ENCODE measurements at places on chromosomes 4 and X.

DNA sequence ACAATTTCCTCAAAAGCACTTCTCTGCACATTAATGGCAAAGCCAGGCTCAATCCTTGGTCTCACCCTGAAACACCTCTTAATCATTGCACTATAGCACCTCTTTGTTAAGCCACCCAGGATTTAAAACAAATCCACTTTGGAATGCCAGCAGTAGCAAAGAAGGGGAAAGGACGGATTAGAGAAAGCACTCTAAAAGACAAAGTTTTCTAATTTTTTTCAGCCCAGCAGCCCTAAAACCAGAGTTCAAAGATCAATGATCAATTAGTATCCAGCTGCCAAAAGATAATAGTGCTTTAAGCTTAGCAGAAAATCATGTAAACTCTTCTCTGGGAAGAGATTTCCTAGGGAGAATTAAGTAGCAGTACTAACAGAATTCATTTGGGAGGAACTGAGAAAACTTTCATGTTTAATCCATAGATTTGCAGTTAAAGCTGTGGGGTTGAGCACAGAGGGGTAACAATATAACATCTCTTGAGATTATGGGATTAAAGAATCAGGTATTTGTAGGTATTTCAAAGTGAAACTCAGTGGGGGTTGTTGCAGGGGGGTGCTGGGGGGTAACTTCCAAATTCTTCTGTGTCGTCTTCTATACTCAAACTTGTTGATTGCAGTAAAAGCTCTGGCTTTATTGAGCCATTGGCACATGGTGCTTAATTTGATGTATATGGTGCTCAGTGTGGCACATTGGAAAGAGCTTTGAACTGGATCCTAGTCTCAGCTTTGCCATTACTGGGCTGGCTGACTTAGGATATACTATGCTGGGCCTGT is 61.8 kb downstream of the LRRC66 start:
- no peak for DNase-seq

DNA sequence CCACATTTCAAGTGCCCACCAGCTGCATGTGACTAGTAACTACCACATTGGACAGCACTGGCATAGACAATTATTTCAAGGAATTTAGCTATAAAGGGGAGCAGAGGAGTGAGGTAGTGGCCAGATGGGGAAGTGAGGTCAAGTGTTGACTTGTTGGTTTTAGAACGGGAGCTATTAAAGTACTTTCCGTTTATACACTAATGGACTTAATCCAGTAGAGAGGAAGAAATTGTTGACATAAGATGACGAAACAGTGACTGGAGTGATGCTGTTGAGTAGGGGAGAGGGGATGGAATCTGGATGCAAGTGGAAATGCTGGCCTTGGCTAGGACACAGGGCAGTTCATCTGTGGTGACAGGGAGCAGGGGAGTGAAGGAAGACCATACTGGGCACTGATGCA is 154.4 kb downstream of the AMMECR1 start:
- no peak for DNase-seq

DNA sequence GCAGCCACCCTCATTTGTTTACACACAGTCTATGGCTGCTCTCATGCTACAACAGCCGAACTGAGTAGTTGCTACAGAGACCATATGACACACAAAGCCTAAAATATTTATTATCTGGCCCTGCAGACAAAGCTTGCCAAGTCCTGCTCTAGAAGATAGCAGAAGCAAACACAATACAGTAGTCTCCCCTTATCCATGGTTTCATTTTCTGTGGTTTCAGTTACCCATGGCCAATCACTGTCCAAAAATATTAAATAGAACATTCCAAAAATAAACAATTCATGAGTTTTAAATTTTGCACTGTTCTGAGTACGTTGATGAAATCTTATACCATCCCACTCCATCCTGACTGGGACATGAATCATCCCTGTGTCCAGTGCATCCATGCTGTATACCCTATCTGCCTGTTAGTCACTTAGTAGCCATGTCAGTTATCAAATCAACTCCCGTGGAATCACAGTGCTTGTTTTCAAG is 40.2 kb upstream of the ZNF81 start:
- DNase-seq: no peak

DNA sequence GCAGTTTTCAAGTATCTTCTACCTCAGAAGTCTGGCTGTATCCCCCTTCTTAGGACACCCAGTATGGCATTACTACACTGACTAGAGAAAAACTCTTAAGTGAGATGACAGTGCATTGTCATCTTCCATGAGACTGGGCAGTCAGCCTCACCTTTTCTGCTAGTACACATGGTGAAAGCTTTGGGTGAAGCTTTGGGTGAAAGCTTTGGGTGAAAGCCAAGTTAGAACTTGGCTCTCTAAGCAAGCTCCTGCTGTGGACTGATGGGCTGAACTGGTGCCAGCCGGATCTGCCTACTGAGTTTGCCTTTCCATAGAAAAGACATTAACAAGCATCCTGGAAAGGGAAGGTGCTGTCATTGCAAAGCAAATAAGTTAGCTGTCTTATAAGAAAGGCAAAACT is 8.8 kb downstream of the EPHA5 start:
- no peak for DNase-seq

DNA sequence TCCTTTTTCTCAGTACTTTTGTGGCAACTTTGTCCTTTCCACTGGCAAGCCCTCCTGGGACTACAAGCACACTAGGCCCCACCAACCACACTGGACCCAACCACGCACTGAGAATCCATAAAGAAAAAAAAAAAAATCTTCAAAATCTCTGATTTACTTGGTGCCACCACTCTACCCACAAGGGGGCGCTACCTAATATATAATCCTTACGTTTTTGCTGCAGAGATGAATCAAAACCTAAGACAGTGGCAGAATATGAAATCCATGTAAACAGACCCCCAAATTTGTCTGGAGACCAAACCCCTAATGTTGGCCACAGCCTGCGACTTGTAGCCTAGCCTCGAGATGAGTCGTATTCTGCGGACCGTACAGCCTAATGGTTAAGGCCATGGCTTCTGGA is 63.5 kb upstream of the ARHGAP36 start:
- DNase-seq: no peak

DNA sequence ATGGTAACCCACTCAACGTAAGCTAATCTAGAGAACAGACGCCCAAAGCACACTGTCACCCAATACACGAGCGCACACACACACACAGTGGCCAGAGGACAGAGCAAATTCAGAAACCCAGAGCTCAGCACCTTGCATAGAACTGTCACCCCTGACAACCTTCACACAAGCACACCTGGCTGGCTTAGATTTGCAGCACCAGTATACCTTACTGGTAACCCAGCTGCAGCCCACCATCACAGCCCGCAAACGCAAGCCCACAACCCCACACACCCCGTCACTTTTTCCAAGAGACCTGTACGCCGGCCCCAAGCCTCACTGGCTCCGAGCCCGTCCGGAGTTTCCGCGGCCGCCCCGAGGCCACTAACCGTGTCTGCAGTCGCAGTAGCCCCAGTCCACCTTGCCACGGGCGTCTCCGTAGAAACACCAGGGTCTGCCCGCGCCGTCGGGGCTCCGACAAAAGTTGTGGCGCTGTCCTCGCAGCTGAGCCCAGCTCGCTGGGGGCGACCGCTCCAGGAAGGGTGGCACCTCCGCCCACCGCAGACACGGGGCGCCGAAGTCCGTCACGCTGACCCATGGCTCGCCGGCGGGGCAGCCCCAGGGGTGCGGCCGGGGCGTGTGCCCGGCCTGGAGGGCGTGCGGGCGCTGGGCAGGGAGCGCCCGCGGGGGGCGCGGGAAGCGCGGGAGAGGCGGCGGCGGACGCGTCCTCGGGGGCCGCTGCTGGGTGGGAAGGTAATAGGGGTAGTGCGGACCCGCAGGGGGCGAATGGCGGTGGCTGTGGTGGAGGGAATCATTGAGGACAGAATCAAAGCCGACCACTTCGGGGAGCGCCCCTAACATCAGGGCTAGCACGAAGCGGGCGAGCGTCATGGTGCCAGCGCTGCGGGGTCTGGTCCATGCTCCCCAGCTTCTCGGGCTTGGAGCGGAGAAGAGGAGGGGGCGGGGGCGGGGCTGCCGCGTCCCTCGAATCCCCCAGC is 664 bp downstream of the PRSS12 start:
- DNase-seq: no peak

DNA sequence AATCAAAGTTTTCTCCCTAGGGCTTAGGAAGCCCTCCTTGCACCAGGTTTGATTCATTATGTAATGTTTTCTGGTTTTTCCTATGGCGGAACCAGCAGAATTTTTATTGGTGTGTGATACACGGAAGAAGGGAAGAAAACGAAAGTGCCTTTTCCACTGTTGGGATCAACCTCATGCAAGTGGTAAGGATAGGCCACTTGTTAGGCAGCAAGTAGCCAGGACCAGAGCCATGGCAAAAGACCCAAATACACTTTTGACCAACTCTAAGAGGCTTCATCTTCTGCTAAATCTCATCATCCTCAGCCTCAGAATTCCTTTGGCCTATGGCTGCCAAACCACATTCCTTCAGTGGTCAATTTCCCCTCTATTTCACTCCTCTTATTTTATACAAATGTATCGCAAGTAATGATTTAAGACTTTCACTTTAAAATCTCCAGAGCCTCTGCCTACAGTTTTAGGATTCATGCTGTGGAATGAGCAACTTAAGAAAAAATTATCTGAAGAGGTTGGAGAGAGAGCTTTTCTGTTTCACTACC is 21.2 kb downstream of the PPAT start:
- DNase-seq: no peak

DNA sequence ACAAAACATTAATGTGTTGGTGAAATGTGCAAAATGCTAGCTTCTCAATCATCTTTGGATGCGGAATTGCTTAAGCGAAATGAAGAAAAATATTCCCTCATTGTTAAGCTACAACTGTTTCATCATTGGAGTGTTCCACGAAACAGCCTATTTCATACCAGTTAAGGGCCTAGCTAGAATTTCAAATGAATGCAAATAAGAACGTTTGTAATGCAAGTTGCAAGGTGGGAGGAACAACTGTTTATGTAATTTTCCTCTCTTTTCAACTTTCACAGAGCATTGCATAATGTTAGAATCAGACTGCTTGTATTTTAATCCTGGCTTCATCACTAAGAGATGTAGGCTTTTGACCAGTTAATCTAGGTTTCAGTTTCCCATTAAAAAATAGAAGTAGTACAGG is 480.1 kb downstream of the IL1RAPL1 start:
- DNase-seq: no peak

- no peak for DNase-seq
Measured at GRCh38 chrX:52270453-52271116, 85.9 kb downstream of the MAGED4 start.

DNA sequence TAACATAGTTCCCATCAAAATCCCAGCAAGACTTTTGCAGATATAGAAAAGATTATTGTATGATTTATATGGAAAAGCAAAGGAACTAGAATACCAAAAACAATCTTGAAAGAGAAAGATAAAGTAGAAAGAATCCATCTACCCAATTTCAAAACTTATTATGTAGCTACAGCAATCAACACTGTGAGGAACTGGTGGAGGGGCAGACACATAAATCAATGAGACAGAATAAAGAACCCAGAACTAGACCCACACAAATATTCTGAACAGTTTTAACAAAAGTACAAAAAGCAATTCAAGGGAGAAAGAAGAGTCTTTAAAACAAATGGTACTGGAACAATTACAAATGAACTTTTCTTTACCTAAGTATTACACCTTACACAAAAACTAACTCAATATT is 67.0 kb downstream of the LRBA start:
- no peak for DNase-seq

DNA sequence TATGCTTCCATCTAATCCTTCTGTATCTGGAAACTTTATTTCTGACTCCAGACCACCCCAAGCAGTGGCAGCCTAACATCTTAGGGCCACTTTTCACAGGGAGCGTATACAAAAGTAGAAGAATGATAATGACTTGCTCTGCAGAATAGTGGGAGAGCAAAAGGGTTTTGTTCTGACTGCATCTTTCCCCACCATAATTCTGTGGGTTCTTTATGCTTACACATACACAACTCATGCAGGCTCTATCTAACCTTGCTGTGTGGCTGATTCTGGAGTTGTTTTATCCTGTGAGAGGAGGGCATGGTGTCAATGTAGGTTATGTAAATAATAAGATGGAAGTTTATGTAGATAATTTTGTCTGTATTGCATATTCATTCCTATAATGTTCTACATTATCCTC is 42.4 kb upstream of the NDNF start:
- DNase-seq: no peak

DNA sequence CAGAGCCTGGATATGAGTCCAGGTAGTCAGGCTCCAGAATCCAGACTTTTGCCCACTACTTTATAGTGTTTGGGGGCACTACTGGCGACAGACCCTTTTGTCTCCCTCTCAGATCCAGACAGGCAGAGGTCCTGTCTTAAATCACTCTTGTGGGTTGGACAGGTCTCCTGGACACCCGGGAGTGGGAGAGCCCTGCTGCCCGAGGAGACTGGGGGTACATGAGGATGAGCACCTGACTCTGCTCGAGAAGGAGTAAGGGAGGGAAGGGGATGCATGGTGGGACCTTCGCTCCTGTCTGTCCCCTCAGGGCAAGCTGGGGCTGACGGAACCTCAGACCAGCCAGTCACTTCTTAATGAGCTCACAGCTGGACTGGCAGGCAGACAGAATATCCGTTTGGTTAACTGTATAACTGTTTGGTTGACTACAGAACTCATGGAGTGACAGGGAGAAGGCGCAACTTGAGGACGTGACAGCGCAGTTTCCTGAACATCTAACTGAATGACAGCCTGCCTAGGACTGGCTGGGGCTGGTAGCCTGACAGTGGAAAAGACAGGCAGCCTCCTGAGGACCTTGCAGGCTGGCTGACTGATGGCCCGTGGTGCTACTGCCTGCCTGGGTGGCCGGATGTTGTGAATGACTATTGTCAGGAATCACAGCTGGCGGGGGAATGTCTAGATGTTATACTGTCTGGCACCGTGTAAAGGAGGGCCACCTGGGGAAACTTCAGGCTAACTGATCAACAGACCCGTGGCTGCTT is 1.6 kb upstream of the SUV39H1 start:
- DNase-seq: no peak

DNA sequence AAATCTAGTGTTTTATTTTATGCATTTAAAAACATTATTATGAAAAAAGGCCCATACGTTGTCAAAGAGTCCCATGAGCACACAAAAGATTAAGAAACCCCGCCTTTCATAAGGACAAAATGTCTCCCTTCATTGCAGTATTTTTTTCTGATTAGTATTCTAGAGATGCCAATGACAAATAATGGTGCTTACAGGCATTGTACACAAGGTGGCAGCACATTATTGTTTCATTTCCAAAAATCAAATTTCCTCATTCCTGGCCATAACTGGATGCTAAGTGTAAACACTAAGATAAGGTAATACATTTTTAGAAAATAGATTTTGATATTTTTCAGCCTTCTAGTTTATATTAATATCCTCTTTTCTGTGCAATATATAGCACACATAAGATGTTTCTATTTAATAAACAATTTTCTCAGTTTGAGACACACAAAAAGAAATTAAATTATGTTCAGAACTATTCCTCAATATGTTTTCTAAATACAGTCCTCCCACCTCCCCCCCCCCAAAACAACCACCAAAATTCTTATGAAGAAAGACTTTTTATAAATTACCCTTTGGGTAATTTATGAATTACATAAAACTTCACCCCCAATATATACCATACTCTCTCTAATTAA is 47.7 kb downstream of the TIGD2 start:
- DNase-seq: no peak

GRCh38 chrX:70174754-70175153 is 2.5 kb upstream of the DGAT2L6 start:
- DNase-seq: no peak

All from T follicular helper cell (primary cell).